ENCODE measurements at places on chromosomes 16 and 17.
A peak's percentile ranks its signal among the peaks of the same experiment; 100 is the strongest.

DNA sequence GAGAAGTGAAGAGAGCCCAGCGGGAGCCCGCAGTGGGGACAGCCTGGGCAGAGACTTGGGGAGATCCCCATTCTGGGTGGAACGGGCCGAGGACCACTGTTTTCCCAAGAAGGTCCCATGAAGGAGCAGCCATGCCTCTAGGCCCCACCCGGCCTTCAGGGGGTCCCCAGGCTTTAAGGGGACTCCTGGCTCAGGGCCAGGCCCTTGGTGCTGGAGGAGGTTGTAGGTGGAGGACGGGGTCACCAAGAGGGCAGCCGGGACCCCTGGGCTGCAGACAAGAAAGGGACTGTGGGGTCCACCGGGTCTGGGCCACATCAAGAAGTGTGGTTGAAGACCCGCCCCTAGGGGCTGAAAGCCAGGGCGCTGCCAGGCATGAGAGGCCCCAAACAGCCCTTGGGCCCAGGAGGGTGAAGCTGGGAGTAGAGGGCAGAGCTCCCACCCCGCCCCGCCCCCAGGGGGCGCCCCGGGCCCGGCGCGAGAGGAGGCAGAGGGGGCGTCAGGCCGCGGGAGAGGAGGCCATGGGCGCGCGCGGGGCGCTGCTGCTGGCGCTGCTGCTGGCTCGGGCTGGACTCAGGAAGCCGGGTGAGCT, at the start of gene PRSS21:
Gene PRSS21, plus strand, starts transcription at position 487 of the 589 bp plus-strand sequence. Its CDS starts 32 bp downstream, at position 519.
- peak; percentile 67 for DNase-seq

DNA sequence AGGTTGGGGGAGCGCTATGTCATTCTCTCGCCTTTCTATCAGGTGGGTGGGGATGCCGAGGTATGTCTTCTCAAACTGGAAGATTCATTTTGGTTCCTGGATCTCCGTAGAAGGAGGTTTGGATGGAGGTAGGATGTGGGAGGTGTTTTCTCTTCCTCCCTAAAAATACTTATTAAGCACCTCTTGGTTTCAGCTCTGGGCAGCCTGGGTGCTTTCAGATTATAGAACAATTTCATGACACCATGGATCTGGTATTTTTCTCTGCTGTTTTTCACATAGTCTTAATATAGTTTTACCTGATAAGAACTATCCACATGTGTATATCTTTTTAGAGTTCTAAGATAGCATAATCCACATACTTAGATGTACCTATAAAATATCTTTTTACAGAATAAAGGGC, 92.9 kb downstream of the YPEL2 start:
- no peak for DNase-seq

- DNase-seq = peak; percentile 59
Observed at GRCh38 chr16:85752511-85753420, 1.9 kb upstream of the C16orf74 start.

DNA sequence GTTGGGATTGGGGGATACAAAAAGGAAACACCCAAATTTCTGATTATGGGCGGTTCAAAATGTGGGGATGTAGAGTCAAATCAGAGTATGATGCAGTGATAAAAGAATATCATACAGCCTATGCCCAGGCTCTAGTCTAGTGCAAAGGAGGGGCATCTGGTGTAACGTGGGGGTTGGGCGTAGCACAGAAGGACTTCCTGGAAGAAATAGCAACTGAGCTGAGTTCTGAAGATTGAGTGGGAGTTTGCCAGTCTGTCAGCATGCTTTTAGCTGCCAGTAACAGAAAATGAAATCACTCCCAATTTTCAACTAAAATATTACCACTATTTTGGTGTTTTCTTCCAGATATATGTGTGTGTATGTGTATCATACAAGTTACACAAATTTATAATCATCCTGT, 196.9 kb downstream of the SPECC1 start:
- no peak for DNase-seq
